Activated gamma-delta T cell treated with anti-CD3 and anti-CD28 coated beads, Interleukin-2, amount 50 U/mL, for 16 hours (primary cell): ENCODE measurements at places on chromosomes 4 and X.

GRCh38 chr4:83757121-83757621, 221.3 kb downstream of the GPAT3 start:
- no peak for DNase-seq

DNA sequence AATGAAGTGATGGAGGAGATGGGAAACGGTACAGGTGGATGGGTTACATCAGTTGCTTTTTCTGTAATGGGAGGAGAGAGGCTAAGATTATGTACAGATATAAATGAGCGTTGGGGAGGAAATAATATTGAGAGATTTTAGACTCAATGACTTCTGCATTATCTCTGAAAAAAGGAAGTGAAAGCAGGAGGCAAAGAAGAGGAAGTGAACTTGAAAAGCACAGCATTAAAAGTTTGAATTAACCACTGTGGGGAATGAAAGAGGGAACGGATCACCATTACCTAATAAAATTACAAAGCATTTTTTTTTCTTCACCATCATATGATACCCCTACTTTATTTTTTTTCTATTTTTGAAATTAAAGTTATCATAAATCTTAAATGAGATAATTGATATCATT, 1025.5 kb downstream of the RPA4 start:
- DNase-seq, result no peak

DNA sequence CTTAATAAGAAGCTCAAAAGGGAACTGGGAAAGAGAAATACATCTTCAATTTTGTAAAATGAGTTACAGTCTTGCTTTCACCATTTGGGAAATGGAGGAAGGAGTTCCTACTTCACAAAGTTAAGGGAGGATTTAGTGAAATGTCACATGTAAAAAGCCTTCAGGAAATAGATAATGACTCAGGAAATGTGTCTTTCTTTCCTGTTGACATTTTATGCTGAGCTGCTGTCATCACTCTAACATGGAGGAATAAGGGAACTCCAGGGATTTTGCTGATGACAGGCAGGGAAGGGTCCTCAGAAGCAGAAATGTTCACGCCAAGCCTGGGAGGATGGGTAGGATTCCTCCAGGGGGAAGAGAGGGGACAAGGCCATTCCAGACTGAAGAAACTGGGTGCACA, 251.1 kb downstream of the USP46 start:
- no peak for DNase-seq

- no peak for DNase-seq
Measured at GRCh38 chr4:5206016-5206790, 154.9 kb downstream of the STK32B start.

- no peak for DNase-seq
Measured at GRCh38 chr4:39700554-39700953, 2.6 kb downstream of the UBE2K start.

- DNase-seq, result no peak
Measured at GRCh38 chrX:50680990-50681389, 133.0 kb downstream of the SHROOM4 start.

DNA sequence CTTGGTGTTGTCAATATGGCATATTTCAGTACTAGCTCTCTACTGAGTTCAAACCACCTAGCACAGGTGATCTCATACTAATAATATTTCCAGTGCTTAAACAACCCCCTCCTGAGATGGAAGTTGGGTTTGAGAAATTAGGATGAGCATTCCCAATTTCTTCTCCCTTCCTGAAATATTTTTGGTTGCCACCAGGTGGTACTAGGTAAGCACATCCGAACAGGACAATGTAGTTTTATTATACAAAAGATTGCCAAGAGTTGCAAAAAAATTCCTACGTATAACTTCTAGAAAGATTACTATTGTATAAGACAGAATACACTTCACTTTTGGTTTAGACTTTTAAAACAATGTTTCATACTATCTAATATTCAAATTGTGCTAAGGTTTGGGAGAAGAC, 484.5 kb downstream of the PACRGL start:
- DNase-seq, result no peak

DNA sequence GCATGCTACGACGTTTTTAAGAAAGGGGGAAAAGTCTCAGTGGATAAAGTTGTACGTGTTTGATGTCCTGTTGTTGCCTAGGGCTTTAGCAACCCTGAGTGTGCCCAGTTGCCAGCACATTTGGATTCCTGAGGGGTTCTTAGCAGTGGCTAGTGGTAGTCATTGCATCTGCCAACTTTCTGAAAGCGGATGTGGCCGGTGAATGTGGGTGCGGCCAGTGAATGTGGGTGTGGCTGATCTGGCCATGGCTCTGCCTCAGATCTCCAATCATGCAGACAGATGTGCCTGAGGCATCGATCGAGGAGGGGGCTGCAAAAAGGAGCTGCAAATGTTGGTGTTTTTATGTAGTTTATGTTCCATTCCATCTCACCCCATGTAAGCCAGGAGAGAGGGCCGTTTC, 41.5 kb upstream of the FAT1 start:
- DNase-seq, result no peak

- no peak for DNase-seq
Measured at GRCh38 chrX:23902419-23902818, 5.3 kb downstream of the APOO start.

DNA sequence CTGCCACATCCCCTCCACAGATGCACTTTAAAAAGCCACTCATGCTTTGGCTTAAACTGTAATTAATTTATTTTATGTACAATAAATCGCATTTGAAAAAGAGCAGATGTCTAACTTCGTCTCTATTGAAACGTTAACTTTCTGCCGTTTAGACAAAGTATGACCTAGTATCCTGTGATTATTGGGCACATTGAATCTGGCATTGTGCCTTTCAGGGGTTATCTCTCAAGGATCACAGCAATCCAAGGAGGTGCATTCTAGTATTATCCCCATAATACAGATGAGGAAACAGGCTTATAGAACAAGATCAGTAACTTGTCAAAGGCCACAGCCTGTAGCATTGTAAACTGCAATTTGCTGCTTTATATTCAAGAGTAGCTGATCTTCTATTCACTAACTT, 4.6 kb downstream of the RASL11B start:
- DNase-seq, result no peak

DNA sequence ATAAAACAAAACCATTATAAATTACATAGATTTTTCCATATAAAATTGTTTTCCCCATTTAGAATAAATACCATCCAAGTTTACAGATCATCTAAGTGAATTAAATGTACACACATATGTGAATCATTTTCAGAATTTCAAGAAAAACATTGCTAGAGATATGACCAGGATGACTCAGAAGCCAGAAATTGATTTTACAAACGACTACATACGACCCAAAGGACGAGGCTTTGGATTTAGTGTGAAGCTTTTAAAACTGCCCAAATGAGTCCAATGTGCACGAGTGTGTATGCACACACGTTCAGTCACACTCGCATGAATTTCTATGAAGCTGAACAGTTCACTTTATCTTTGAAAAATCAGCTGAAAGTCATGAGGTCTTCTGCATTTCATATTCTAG, 37.9 kb downstream of the MFAP3L start:
- no peak for DNase-seq
